Activated CD8-positive, alpha-beta T cell treated with anti-CD3 and anti-CD28 coated beads, Interleukin-2, amount 10 ng/mL, durations not matched to agents 7 days and 5 days (primary cell): ENCODE measurements at places on chromosomes 5 and 9.
A peak's percentile ranks its signal among the peaks of the same experiment; 100 is the strongest.

DNA sequence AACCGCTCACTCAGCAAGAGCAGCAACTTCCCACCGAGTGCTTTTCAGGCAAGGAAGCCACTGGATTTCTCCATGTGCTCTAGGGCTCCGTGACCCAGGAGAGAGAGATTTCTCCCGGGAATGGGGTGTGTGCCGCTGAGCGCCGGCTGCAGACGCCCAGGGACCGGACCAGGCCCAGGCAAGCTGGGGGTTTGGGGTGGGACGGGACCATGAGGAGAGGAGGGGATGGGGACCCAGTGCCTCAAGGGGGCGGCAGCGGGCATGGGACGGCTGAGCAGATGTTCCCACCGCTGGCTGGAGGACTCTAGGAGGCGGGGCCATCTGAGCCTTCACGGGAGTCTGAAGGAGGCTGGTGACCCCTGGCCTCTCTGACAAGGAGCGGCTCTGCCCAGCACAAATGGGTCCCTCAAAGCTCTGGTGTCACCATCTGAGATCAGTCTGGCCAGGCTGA lies 8.5 kb downstream of the LCN9 start:
- DNase-seq, result no peak

GRCh38 chr5:73298251-73298771 lies 125.3 kb downstream of the TMEM174 start:
- no peak for DNase-seq

GRCh38 chr9:99634186-99634585 lies 187.5 kb upstream of the NR4A3 start:
- DNase-seq, result no peak

DNA sequence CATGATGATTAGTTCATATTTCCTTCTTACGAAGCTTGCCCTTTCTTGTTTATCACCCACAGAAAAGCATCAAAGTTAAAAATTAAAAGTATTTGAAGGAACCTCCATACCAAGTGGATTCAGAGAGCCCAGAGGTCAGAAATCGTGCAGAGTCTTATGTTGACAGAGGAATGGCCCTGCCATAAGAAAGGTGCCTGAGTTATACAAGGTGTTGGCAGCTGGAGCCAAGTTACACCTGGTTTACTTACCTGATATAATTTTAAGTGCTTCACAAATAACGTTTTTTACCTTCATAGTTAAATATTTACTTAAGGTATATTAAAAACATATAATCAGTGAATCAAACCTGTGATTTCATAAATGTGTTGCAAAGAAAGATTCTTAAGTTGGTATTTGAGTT lies 42.3 kb upstream of the DHFR start:
- DNase-seq, result no peak

- no peak for DNase-seq
Measured at GRCh38 chr9:8879284-8879683, 1079.7 kb upstream of the DMAC1 start.

- no peak for DNase-seq
Measured at GRCh38 chr5:158461240-158461854, 602.4 kb upstream of the CLINT1 start.

DNA sequence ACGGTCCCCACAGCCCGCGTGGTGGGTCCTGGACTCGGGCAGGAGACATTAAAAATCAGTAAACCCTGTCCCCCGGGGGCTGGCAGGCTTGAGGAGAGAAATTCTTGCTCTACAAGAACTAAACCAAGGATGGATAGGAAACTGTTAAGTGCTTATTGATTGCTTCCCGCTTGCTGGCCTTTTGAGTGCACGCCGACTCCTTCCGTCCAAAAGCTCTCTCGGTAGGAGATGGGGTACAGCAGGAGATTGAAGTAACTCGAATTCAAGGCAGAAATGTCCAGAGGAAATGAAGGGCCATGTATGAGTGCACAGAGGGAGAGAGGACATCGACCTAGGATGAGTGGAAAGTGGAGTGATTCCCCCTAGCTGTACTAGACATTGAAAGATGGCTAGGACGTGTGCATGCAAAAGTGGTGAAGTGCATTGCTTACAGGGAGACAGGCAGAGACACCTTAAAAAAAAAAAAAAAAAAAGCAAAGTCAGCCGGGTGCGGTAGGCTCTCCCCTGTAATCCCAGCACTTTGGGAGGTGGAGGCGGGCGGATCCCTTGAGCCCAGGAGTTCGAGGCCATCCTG lies 923 bp downstream of the RECK start:
- no peak for DNase-seq

- DNase-seq, result no peak
Measured at GRCh38 chr5:116785106-116785505, 210.5 kb upstream of the SEMA6A start.

GRCh38 chr9:129988607-129989361 lies 54.2 kb downstream of the FNBP1 start:
- DNase-seq, result no peak

DNA sequence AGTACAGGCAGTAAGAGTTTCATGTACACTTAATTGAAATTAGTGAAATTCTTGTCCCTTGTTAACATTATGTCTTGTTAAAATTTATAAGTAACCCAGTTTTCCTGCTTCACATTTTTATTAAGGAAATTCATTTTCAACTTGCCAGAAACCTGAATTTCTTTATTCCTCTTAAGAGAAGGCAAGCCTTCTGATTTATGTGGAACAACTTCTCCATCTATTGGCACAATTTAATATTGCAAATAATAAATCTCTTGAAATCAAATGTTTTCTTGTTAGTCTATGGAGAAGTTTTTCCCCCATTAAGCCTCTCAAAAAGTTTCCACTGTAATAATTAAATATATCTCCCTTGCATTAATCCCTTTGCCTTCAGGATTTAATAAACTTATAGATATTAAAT lies 33.8 kb upstream of the ACO1 start:
- no peak for DNase-seq

DNA sequence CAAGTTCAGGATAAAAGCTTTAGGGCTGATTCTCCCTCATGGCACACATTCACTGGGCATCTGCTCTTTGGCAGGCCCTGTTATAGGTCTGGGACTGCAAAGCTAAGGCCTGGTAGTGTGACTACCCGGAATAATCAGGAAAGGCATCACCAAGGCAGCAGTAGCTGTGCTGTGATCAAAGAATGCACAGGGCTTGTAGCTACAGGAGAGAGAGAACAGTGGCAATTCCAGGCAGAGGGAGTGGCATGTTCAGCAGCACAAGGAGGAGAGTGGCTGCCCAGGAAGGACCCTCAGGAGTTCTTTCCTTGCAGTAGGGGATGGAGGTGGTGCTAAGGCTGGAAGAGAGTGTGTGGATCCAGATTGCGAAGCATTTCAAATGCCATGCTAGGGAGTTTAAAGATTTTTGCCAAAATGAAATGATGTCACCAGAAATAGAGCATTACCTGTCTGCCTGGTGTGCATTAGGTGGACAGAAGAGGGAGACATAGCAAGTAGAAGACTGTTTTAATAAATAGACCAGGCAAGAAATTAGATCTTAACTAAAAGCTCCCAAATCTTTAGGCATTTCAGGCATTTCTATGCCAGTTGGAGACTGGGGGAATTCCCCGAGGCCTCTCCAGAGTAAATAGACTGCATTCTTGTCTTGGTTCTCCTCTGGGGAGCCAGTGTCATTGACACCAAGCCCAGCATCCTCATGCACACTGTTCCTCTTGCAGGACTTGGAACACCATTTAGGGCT lies 69.1 kb downstream of the GPR21 start:
- DNase-seq, result no peak

DNA sequence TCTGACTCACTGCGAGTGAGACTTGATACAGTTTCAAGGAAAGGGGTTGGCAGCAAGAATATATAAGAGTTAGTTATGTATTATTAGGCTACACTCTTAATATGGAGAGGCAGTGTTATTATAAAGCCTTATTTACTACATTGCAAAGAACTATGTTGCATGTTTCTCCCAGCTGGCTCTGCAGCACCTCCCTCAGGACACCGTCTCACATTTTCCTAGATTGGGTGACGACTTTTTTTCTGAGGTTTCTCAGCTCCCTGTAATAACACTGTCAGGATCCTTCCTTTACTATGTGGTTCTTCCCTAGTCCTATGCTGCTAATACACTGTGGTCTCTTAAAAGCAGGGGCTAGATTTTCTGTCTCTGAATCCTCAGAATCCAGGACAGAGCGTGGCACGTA lies 153.7 kb downstream of the INSYN2B start:
- DNase-seq, result no peak

DNA sequence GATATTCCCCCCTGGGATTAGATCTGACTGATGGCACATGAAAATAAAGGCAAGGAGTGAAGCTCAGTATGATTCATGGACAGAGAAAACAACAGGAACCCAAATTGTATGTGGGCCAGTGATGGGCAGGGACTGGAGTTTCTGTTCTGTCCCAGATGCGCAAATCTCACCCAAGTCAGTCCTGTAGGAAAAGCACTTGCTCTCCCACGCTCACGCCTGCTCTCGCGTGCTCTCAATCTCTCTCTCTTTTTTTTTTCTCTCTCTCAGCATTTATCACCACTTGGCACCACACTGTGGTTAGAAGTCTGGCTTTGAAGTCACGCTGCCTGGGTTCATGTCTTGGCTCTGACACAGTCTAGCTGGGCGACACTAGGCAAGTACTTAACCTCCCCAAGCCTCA lies 106.5 kb upstream of the LRRTM2 start:
- DNase-seq, result peak; percentile 62

- no peak for DNase-seq
Measured at GRCh38 chr9:110912419-110913291, 125.6 kb downstream of the LPAR1 start.

DNA sequence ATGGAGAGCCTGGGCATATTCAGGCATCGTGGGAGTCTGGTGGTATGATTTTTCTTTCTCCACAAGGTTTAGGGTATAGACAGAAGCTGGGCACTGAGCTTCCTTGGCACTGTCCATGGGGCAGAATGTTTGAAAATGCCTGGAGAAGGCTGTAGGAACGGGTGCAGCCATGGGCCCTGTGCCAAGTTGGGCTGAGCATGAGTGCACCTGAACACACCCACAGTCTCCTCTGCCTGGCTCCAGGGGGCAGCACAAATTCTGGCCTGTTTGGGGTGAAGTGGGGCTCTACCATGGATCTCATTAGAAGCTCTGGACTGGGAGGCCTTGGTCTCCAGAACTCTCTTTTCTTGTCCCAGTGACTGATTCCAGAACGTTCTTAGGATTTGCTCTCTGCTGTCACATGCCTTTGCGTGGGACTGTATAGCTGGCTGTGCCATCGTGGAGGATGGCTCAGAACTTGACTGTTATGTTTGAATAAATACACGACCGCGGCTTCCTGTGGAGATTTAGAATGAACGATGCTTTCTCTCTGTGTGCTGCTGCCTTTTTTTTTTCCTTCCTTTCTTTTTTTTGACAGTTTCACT lies 229.8 kb downstream of the FANCC start:
- no peak for DNase-seq

DNA sequence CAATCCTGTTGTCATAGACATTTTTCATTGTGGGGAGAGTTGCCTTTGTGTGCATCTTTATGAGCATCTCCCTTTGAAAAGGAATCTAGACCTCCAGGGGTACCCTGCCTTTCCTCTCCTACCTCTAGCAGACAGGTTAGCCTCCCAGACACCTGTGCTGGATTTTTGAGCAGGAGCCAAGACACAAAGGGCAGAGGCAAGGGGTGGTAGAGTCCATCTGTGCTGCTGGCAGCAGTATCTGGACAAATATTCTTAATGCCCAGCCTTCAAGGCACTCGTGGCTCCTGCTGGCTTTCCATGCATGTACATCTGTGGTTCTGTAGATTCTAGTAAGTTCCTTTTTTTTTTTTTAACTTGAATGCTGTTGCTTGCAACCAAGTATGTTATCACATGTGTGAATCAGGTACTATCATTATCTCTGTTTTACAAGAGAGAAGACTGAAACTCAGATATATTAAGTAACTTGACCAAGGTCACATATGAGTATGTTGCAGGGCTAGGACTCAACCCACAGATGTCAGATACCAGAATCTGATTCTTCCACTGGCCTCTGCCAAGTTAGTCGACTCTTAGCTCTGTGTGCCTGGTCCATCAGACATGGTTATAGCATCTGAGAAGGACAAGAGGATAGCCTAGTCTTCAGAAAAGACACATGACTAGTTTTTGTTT lies 32.9 kb upstream of the GPR151 start:
- no peak for DNase-seq

DNA sequence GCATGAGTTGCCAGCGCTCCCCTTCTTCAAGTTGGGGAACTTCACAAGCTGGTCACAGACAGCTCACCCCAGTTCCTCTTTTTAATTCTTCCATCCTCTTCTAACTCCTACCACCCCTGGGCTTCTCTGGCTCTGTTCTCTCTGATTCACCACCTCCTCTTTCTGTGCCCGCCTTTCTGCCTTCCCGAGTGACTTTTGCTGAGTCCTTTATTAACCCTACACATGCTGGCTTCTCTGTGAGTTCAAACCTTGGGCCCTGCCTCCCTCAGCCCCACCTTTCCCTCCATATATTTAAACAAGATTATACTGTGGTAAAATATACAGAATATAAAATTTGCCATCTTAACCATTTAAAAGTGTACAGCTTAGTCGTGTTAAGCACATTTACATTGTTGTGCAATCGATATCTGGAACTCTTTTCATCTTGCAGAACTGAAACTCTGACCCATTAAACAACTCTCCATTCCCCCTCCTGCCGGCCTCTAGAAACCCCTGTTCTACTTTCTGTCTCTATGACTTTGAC lies 32.0 kb downstream of the SLC46A2 start:
- no peak for DNase-seq

GRCh38 chr5:158917731-158918130 lies 182.0 kb downstream of the EBF1 start:
- no peak for DNase-seq

- peak; percentile 88 for DNase-seq
Measured at GRCh38 chr5:181188700-181189362, 16.2 kb downstream of the TRIM7 start.

DNA sequence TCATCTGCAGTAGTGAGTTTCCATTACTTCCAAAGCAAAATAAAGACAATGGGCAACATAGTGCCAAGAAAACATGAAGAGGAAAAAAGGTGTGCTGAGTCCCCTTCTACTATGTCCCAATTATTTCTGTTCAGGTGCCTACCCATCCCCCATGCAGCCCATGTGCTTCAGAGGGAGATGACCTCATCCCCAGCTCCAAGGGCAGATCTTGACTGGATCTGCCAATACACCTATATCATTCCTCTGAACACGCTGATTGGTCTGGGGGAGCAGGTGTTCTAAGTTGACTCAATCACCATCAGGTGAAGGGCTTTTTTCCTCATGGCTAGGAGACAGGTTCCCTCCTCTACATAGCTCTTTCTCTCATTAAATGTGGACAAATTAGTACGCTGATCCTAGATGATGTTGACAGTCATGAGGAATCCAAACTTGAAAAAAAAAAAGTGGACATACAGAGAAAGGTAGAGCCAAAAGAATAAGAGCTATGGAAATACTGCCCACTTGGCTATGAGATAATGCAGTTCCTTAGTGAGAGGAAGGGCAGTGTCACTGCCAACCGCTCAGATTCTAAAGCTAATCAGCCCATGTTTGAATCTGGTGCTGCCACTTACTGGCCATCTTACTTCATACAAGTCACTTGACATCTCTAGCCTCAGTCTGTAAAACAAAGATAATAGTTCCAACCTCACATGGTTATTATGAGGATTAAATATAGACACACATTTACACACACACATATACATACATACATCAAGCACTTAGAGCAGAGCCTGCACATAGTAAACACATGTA lies 23.1 kb downstream of the PRELID2 start:
- no peak for DNase-seq

GRCh38 chr9:125634040-125634717 lies 72.8 kb downstream of the MAPKAP1 start:
- DNase-seq, result no peak
